ENCODE measurements at places on chromosomes 5 and 9. TPM values are rescaled to one million over a fixed set of nuclear protein-coding genes. Genes with fewer than 3 reads are reported as not detected.
A peak's percentile ranks its signal among the peaks of the same experiment; 100 is the strongest.

Gene TENT4A
- total RNA-seq = 5.5 TPM

Gene SLC46A2
- total RNA-seq = not detected

Gene PCDHB16
- 2.1 TPM for total RNA-seq

Gene FREM1
- 0.88 TPM for total RNA-seq

Gene SIT1
- not detected for total RNA-seq

DNA sequence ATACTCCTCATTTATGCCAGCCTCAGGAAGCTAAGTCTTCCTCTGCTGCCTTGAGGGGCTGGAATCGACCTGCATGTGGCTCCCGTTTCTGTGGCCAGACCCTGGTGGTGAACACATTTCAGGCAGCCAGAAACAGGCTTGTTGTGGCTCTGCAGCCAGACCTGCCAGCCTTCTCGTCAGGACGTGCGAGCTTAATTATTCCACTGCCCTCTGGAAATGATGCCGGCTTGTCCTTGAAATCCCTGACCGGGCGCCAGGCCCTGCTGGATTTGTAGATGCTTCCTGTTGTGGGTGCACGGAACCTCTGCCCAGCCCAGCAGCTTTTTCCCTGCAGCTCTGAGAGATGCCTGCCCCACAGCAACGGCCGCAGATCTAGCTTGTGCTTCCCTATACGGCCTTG, 41.6 kb downstream of the PDZD2 start:
- no peak for DNase-seq

DNA sequence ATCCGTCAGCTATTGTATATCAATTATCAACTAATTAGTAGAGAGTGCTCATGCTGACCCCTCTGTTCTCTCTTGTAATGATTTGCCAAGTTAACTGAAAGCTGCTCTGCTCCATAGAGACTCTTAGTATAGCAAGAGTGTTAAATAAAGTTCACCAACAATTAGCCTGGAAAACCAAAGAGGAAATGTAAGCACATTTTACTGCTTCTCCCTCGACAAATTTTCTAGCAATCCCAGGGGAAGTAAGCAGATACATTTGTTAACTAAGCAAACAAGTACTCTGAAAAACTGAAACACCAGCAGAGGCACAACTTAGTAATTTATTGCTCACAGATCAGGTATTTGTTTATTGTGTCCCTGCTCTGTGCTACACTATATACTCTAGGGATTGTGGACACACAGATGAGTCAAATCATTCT, 162.2 kb downstream of the GLIS3 start:
- peak; percentile 46 for DNase-seq

DNA sequence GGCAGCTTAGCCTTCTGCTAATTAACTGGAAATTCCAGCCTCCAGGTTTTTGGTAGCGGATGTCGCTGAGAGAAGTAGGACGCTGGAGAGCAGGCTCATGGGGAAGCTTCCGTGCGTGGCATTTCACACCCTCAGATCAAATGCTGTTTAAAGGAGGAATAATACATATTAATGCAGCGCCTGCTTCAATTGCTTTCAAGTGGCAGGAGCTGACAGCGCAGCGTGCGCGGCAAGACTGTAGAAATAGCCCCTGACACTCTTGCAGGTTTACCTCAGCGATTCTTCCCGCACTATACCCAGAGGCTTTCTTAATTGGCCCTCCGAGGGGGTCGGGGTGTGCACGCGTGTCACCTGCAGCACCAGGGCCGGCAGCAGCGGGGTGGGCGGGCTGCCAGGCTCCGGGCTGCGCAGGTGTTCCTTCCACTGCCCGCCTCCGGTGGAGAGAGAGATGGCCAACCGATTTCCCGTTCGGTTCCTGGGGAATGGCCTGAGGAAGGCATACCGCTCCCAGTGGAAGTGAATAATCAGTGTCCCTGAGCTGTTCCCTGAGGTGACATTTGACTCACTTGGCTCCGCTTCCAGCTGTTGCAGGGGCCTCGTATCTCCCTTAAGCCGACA, 427.9 kb downstream of the KCTD16 start:
- DNase-seq = no peak

- DNase-seq = peak; percentile 2
Observed at GRCh38 chr5:66933066-66933465, 263.5 kb downstream of the CD180 start.

DNA sequence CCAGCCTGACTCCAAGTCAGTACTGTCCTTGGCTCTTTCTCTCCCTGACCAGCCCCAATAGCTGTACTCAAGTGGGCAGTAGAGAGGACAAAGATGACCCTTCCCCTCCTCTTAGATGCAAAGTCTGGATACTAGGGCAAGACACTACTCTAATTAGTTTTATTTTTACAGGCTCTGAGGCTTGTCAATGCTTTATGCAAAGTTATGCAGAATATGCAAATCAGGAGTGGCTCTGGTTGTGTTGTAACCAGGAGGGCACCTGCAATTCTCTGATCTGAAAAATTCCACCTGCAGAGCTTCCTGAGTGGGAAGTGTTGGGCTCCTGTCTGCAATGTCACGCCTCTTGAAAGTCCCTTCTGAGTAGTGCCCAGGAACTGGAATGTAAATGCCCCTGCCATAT, 201.5 kb downstream of the RGS3 start:
- no peak for DNase-seq

DNA sequence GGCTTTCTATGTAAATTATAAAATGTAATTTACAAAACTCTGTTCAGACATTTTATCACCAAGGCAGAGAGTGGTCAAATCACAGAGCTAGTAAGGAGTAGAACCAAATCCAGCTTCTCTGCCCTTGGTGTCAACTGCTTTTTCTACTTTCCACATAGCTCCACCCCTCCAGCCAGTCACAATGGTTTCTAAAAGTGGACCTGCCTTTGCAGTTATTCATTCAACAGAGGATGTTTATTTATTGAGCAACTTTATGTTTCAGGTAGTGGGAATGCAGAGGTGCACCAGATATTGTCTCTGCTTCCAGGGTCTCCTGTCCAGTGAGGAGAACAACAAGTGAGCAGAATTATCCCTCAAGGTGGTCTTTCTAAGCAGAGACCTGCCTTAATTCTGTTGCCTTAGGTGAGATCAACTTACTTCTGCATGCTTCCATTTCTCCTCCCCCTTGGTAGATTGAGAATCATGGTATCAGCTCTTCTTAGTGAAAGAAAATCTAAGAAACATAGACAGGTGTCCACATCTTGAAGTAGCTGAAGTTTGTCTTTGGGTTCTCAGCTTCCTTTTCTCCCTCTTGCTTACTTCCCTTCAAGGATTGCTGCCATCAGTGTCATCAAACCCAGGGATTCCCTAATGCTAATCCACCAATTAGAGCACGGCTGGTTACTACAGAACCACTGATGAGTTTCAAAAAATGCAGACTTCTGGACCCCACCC, 17.2 kb upstream of the PDCD1LG2 start:
- DNase-seq = no peak

DNA sequence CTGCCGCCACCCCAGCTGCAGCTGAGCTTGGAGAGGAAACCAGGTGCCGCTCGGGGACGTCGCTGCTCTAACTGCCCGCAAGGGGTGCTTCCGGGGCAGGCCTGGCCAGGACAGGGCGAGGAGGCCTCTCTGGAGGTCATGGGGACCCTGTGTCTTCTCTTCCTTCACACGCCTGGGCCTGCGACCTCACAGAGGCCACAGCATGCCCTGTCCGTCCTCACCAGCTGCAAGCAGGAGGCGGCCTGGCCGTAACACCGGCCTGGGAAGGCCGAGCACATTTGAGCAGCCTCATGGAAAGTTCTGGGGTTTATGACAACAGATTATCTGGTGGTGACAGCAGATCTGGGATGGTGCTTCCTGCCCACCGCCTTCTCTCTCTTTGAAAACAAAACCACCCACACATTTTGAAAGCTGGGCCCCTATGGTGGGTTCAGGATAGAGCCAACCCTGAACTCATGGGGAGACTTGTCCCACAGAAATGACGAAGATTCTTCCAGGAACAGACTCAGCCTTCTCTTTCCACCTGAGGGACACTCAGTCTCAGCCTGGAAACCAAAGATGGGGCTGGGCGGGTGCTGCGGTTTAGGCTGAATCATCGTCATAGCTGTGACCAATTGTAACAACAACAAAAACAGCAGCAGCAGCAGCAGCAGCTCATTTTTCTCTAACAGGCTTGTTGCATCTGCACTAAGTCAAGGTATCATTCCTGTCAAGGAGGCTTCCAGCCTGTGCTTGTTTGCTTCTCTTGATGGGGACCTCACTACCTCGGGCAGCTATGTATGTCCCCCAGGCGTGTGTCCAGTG, 99.6 kb upstream of the RAPGEF1 start:
- peak; percentile 80 for DNase-seq

DNA sequence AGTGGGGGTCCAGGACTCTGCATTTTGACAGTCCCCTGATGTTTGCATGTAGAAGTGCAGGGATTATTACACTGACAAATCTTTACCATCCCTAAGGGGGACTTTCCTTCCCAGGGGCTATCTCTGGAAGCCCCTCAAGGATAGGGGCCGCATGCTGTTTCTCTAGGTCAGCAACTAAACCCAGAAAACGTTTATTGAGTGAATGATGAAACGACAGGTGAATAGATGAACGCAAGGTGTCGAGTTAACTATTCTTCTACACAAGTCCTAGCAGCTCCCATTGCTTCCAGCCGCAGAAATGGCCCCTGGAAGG, 281 bp upstream of the HSD17B4 start:
- DNase-seq = no peak

DNA sequence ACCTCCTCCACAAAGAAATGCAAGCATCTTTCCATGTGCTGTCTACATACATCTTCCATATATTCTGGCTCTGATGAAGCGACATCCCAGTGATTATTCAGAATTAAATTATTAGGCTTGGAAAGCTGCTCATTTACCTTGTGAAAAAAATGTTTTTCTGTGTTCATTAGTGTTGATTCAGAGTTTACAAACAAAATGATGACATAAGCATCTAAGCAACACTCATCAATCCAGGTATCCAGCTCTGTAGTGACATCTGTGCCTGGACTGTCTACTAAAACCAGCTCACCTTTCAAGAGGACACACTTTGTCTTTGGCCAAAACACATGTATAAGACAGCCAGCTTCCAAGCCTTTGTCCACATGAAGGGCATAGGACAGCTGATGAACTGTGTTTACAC, 51.1 kb upstream of the SPATA31C2 start:
- DNase-seq = no peak

DNA sequence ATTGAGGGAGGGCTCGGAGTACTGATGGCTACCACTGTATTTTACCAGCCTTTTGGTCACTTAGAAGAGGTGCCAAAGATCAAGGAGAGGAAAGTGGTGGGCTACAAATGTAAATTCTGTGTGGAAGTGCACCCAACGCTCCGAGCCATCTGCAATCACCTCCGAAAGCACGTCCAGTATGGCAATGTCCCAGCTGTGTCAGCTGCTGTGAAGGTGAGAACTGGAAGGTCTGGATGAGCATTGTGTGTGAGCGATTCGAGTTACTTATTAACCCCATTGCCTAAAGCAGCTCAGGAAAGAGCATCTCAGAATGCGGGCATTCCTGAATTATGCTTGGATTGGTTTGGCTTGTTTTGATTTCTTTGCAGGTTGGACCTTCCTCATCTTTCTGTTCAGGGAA, 67.5 kb downstream of the ZNF462 start:
- DNase-seq = no peak

- DNase-seq = no peak
Observed at GRCh38 chr9:3947588-3947845, 352.4 kb downstream of the GLIS3 start.

DNA sequence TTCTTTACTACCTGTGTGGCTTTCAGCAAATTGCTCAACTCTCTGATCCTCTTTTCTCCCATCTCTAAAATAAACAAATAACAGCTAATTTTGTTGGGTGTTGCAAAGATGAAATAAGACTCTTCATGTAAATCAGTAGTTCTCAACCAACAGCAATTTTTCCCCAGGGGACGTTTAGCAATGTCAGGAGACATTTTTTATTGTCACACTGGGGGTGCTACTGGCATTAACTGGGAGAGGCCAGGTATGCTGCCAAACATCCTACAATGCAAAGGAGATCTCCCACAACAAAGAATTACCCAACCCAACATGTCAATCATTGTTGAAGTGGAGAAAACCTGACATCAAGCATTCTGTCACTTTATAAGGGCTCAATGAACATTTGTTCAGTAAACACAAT, 19.7 kb downstream of the ADRA1B start:
- DNase-seq = no peak

DNA sequence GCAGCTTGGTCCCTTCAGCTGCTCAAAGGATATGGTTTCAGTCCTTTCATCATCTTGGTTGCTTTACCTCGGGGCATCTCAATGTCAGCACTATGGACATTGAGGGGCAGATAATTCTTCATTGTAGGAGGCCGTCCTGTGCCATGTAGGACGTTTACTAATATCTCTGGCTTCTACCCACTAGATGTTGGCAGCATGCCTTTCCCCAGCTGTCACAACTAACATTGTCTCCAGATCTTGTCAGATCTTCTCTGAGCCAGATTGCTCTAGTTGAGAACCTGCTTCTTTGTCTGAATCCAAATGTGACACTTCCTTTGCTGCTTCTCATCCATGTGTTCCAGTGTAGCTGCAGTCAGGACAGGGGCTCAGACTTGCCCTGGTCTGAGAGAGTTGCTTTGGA, 10.3 kb downstream of the PTPA start:
- DNase-seq = peak; percentile 86

DNA sequence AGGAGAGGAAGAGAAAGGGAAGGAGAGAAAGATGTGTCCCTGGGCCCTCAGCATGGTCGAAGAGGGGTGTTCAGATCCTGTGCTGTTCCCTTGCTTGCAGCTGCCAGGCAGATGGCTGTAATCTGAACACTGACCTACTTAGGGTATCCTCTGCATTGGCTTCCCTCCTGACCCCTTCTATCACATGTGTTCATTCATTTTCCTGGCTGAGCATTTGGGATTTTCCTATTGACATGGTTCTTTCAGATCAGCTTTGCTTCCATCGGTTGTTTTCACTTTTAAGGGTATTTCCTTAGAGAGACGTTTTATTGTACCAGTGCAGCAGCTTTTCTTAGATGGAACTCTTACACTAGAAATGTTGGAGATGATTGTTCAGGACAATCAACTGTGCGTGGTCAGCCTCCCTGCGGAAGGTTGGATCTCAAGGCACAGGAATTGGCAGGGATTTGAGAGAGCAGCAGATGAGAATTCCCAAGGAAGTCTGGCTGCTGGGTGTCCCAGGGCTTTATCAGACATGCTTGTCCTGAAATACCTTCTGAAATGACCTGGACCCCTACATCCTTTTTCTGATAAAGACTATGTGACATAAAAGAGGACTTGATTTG, 26.0 kb downstream of the ACTBL2 start:
- DNase-seq = no peak

GRCh38 chr5:11467588-11467987, 436.7 kb downstream of the CTNND2 start:
- DNase-seq = no peak

- no peak for DNase-seq
Observed at GRCh38 chr9:127074561-127075548, 47.6 kb downstream of the ANGPTL2 start.

- DNase-seq = peak; percentile 15
Observed at GRCh38 chr5:98588215-98588614, 185.2 kb upstream of the RGMB start.
